ENCODE measurements at places on chromosomes 2 and 18. TPM values are rescaled to one million over a fixed set of nuclear protein-coding genes. Genes with fewer than 3 reads are reported as not detected.

LDLRAD4 gene
- 3.1 TPM for total RNA-seq

CROCC2 gene
- total RNA-seq = under 0.01 TPM

INPP5D gene
- total RNA-seq = 0.22 TPM

KHK gene
- total RNA-seq = 0.65 TPM

CD302 gene
- 24.0 TPM for total RNA-seq

EMX1 gene
- not detected for total RNA-seq

ADAM23 gene
- 0.13 TPM for total RNA-seq

SAG gene
- not detected for total RNA-seq

IL1A gene
- total RNA-seq = not detected

CCDC74A gene
- 6.9 TPM for total RNA-seq

CD8B2 gene
- 0.13 TPM for total RNA-seq

ERMN gene
- total RNA-seq = not detected

ANKRD30B gene
- total RNA-seq = not detected

UGT1A4 gene
- total RNA-seq = not detected

KCNJ3 gene
- total RNA-seq = not detected

NEURL3 gene
- total RNA-seq = not detected

ALKAL2 gene
- 0.22 TPM for total RNA-seq

C1QL2 gene
- total RNA-seq = not detected

PROC gene
- not detected for total RNA-seq

ACVR1C gene
- total RNA-seq = 0.13 TPM

COBLL1 gene
- total RNA-seq = 33.2 TPM

RMC1 gene
- 20.3 TPM for total RNA-seq

NDC80 gene
- 29.0 TPM for total RNA-seq

All from articular chondrocyte of knee joint (primary cell).